Fibroblast of gingiva (primary cell): ENCODE measurements at places on chromosomes 2 and 18.

DNA sequence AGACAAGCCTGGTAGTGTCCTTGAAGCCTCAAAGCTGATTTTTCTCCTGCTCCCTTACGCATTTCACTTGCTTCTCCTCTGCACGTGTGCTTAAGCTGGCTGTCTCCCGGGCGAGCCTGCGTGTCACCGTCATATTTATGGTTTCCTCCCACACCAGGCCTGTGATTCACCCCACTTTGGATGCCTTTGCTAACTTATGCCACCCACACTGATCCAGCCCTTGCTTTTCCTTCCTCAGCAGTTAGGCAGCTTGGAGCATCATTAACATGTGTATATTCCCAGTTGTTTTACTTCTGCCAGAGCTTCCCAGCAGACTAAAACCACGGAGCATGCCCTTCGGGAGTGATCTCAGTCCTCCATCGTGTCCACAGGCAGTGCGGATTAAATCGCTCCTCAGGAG lies 2.2 kb downstream of the ST3GAL5 start:
- peak; percentile 88 for DNase-seq

GRCh38 chr2:113032737-113033136 lies 19.9 kb downstream of the IL36B start:
- DNase-seq = no peak

- peak; percentile 38 for DNase-seq
Measured at GRCh38 chr2:221444106-221444505, 128.0 kb downstream of the EPHA4 start.

DNA sequence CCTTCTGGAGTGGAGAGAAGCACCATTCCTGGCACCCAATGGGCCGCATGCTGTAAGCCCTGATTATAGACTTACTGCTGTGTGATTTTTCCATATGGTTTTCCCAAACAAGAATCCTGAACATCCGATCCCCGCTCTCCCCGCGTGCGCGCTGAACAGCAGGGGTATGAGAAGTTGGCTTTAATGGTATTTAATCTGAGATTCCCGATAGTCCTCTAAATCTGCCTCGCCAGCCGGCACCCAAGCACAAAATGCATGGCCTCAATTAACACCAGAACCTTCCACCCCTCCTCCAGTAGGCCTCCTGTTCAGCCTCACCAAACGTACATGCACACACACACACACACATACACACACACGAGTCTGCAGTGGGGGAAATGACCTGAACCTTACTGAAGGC lies 480.3 kb downstream of the BCL11A start:
- DNase-seq = no peak

GRCh38 chr2:45968946-45969584 lies 317.6 kb downstream of the PRKCE start:
- DNase-seq = peak; percentile 23

DNA sequence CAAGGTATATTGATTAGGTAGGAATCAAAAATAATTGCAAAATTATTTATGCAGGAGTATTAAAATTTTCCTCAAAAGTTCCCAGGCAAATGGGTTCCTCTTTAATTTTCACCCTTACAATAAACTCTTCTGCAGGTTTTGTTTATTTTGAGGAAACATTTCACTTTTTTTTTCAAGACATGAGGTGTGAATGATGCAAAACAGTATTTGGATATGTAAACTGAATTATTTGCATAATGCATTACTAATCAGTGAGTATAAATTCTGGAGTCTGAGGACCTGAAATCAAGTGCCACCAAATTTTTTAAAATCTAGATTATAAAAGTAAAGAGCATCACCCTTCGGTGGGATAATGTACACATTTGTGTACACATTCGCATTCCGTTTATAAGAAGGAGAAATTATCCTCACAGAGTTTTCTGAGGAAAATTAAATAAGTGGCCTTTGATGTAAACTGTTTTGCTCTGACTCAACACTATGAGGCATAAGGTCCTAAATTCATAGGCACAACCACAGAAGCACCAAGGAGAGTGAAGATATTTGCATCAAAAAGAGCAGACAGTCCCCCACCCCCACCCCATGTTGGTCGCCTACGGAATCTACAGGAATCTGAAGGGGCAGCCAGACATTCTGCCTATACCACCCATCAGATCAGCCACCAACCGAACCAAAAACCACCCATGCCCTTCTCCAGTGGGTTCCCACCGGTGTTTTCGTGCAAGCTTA lies 33.1 kb downstream of the BCL11A start:
- no peak for DNase-seq
